Central memory CD4-positive, alpha-beta T cell (primary cell): ENCODE measurements at places on chromosomes 1 and 21.
A peak's percentile ranks its signal among the peaks of the same experiment; 100 is the strongest.

DNA sequence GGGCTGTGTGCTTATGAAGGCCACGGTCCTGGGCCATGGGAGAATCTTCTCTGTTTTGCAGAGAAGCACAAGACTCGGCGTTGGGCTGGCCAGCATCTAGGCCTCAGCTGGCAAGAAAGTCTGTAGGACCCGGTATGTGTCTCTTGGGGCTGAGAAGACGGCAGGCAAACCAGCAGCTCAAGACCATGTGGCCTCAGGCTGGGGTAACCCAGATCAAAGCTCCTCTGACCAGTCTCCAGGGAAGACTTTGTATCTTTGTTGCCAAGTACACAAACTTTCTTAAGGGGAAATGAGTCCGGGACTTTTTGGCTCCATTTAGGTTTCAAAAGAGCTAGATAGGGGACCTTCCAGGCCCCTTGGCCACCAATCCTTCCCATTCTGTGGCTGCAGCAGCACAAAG is 60.1 kb downstream of the PTP4A2 start:
- DNase-seq = no peak

DNA sequence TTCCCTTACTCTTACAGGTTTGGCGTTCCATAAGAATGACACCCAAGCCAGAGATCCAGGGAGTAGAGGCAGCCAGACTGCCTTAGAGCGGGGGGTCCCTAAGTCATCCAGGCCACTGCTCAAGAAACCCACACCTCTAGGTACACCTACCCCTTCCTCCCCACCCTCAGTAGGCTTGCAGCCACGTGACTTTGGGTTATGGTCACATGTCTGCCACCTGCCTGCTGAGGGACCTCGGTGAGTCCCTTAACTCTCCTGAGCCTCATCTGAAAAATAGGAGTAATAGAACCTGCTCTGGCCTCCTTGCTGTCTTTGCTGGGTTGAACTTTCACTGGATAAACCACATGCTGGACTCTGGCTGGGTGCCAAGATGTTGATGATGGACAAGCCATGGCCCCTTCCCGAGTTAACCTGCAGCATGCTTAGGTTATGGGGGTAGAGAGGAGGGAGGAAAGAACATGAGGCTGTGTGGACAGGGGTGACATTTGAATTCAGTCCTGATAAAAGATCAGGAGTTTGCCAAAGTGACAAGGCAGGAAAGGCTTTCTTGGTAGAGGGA is 4.5 kb downstream of the RPS6KA1 start:
- DNase-seq = no peak

GRCh38 chr1:113684153-113684541 is 75.1 kb downstream of the PHTF1 start:
- DNase-seq = no peak

- DNase-seq = peak; percentile 60
These were observed 60.6 kb downstream of the PTPRC start for GRCh38 chr1:198699167-198700015.

DNA sequence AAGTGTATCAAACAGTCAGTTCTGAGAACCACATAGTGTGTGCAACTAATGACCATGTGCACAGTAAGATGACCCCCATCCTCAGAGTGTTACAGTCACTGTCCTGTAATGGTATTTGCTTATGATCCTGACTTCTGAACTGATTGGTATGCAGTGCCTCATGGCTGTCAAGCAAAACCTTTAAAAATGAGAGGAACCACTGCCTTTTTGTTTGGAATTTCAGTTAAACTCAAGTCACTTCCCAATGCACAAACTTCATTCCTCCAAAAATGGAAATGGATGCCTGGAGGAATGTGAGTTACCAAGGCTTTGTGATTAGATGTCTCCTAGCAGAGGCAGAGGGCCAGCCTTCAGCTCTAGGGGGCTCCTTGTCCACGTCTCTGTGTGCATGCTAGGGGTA is 10.5 kb downstream of the C1orf198 start:
- DNase-seq = no peak

GRCh38 chr1:92934395-92935378 is 26.6 kb downstream of the DIPK1A start:
- no peak for DNase-seq

DNA sequence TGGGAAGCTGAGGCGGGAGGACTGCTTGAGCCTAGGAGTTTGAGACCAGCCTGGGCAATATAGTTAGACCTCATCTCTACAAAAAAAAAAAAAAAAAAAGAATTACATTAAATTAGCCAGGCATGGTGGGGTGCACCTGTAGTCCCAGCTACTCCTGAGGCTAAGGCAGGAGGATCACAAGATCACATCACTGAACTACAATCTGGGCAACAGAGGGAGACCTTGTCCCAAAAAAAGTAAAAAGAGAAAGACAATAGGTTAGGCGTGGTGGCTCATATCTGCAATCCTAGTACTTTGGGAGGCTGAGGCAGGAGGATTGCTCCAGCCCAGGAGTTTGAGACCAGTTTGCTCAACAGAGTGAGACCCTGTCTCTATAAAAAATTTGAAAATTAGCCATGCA is 130.3 kb downstream of the TIAM1 start:
- DNase-seq = peak; percentile 8

DNA sequence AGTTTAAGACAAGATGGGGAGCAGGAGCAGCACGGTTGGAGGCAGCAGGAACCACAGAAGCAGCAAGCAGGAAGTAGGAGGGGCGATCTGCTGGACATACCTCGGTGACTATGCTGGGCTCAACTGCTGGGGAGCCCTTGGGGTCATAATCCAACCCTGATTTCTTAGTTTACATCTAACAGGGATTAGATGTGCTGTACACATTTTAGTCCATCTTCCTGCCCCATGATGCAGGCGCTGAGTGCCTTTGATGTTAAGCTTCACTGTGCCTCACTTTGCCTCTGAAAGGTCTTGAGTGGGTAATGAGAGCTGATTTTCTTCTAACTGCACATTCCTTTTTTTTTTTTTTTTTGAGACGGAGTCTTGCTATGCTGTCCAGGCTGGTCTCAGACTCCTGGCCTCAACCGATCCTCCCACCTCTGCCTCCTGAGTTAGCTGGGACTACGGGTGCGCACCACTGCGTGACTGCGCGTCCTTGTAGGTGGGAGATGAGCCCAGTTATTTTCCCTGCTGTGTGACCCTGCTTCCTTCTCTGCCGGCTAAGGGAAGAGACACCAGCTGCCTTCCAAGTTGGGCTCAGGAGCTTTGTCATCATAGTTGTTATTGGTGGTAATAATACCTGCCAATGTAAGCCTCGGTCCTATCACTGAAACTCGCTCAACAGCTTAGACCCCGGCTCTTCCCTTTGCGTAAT is 1.1 kb upstream of the RCAN3 start:
- DNase-seq = peak; percentile 40

GRCh38 chr1:231679109-231679508 is 52.5 kb downstream of the DISC1 start:
- no peak for DNase-seq

DNA sequence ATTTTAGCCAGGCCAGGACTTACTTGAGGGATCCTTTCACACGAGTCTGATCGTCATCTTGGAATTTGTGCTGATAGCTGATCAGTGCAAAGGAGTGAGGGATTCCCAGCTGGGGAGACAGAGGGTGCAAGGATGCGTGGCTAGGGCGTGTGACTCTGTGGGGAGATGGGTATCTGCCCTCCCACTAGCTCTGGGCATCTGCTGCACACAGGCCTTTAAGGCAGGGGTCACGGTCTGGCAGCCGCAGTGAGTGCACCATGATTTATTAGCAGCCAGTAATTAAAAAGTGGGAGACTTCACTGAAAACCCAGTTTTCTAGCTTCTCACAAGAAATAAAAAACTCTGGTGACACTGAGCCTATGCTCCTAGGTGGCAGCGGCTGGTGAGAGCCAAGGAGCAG is 20.4 kb downstream of the THAP3 start:
- DNase-seq = no peak

GRCh38 chr21:38420140-38420539 is 78.1 kb downstream of the ERG start:
- DNase-seq = no peak

DNA sequence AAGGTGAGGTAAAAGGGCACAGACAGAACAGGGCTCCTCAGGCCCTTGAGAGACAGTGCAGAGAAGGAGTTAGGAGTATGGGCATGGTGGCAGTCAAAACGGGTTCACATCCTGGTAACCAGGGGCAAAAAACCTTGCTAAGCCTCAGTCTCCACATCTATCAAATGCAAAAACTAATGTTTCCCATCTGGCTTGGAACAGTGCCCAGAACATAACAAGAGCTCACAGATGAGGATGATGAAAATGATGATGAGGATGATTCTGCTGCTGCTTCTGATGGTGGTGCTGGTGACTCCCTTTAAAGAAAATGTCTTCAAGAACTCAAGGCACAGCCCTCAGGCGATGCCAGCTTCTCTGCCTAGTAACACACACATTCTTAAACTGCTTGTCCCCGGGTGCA is 24.1 kb downstream of the HHIPL2 start:
- DNase-seq = no peak

GRCh38 chr1:27634177-27634984 is 604 bp downstream of the FGR start:
- peak; percentile 52 for DNase-seq

GRCh38 chr1:201488830-201489589 is 17.9 kb downstream of the CSRP1 start:
- DNase-seq = no peak

DNA sequence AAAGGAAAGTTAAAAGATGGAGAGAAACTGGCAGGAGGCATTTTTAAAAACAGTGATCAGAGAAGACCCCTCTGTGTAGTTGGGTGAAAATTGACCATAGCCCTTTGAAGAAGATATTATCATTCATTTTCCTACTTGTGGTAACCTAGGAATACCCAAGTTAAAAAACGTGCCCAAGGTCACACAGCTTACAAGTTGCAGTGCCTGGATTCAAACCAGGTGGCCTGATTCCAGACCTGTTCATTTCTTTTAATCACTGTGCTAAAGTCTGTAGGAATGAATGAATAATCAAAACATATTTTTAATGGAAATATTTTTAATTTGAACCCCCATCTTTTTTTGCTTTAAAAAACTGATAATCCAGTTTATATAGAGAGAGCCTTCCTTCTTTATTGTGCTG is 35.6 kb downstream of the MARK1 start:
- no peak for DNase-seq

- DNase-seq = peak; percentile 54
These were observed 244.2 kb upstream of the HOOK1 start for GRCh38 chr1:59570524-59570923.

GRCh38 chr1:81369833-81370232 is 430.9 kb upstream of the ADGRL2 start:
- no peak for DNase-seq

DNA sequence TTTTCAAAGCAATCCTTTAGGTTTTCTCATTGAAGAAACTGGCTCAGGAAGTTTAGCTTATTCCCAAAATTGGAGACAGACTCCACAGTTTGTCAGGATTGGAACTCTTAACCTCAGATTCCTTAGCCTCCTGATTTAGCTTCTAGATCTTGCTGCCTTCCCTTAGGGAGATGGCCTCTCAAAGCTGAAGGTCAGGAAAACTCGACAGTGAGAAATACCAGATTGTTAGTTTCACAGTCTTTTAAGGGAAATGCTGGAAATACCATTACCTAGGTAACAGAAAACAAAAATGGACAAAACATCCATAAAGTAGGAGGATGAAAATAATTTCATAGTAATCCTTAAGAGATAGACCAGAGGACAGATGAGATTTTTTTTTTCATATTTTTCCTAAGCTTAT is 7.8 kb downstream of the RASAL2 start:
- no peak for DNase-seq

- no peak for DNase-seq
These were observed 1.7 kb upstream of the KCNE2 start for GRCh38 chr21:34362136-34362444.

GRCh38 chr1:3534803-3535637 is 76.3 kb downstream of the MEGF6 start:
- no peak for DNase-seq

GRCh38 chr1:189609167-189609566 is 868.5 kb downstream of the BRINP3 start:
- no peak for DNase-seq

DNA sequence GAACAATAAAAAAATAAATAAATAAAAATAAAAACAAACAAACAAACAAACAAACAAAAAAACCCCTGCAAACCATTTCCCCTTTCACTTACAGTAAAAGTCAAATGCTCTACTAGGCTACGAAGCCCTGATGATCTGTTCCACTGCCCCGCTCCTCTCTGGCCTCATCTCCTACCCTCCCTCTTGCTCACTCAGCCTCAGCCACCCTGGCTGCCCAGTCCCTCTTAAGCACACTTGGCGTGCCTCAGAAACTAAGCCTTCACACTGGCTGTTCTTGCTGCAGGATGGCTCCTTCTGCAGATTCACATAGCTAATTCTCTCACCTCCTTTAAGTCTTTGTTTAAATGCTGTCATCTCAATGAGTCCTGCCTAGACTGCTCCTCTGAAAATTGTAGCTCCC is 30.8 kb upstream of the UHMK1 start:
- DNase-seq = no peak

- no peak for DNase-seq
These were observed 24.7 kb downstream of the KNCN start for GRCh38 chr1:46526691-46527291.

DNA sequence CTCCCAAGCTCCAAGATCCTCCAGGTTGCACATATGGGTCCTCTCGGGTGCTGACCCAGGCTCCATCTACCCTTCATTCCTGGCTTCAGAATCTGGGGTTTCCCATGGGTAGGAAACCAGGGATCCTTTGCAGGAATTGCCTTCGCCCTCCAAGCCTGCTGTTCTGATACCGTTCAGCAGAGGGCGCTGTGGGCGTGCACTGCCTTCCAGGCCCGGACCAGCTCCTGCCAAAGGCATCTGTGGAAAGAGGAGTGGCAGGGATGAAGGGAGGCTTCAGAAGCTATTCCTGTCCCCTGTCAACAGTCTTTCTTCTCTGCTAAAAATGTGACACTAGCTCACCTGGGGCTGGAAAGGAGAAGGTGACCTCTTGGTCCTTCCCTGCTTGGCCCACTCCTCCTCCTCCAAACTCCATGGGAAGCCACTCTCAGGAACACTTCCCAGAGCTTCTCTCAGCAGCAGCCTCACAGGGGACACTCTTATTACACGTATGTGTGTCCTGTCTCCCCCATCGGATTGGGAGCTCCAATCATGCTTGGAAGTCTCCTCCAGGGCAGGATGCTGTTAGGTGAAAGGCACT is 71.2 kb downstream of the VWA5B1 start:
- no peak for DNase-seq

DNA sequence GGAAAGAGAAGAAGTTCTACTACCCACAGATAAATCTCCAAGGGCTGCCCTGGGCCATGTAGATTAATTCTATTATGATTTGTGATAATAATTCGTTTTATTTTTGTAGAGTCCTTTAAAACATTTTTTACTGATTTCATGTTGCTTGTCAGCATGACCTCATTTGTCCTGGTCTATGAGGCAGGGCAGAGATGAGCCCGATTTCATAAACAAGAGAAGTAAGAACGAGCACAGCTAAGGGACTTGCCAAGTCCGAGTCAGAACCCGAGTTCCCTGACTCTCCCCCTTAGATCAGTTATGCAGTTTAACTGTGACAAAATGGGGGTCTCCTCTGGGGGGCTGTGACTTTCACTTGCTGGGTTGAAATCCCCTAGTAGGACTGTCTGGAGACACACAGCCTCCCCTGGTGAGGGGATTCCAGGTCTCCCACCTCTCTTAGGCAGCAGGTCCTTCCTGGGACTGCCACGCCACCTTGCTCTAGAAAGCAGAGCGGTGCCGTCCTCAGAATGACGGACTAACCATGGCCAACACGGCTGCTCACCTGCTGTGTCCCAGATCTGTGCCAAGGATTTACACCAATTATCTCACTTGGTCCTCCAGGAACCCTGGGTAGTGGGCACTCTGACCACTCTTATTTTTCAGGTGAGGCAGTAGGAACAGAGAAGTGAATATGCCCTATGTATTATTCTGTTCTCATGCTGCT is 31.0 kb upstream of the SOX13 start:
- DNase-seq = no peak

GRCh38 chr1:1625824-1626206 is 6.2 kb upstream of the MMP23B start:
- no peak for DNase-seq
